Naive thymus-derived CD8-positive, alpha-beta T cell (primary cell): ENCODE measurements at places on chromosomes 12 and 14. TPM values are rescaled to one million over a fixed set of nuclear protein-coding genes. Genes with fewer than 3 reads are reported as not detected.

The RNU4-1 gene
- total RNA-seq, result 934 TPM

The KRT75 gene
- total RNA-seq, result not detected

The KLHDC1 gene
- total RNA-seq, result 19.3 TPM

The LRIG3 gene
- total RNA-seq, result not detected

The SELPLG gene
- 157 TPM for total RNA-seq

The HOXC9 gene
- total RNA-seq, result not detected

The CPNE6 gene
- total RNA-seq, result not detected

The MLF2 gene
- 87.6 TPM for total RNA-seq

The MYF6 gene
- total RNA-seq, result not detected

The CCDC197 gene
- not detected for total RNA-seq

The CMKLR1 gene
- 0.27 TPM for total RNA-seq

The KERA gene
- total RNA-seq, result not detected

DNA sequence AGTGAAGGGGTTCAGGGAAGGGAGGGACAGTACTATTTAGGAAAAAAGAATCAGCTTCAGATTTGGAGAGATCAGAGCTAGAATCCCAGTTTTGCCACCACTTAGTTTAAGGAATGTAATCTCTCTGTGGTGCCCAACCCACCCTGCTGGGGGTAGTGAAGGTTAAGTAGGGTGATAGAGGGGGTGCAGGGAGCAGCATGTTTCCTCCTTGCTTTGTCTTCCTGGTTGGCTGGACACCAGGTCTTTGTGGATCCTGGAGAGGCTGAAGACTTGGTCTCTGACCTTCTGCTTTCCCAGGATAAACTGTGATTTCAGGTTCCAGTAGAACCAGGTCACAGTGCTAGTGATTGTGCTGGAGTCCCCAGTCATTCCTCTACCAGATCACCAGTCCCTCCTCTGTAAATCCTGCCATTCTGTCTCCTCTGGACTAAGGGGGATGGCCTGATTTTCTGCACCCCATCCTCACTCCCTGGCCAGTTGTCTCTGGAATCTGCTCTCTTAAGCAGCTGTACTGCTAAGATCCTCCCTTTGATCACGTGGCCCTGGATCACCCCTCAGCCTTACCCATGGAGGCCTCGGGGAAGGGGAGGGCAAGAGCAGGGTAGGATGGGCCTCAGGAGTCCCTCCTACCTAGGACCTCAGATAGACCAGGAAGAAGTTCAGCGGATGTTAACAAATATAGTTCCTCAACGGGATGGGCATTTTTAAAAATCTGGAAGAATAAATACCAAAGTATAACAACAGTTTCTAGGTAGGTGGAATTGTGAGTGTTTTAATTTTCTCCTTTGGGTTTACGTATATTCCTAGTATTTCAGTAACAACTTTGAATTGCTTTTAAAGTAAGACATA lies 3.1 kb downstream of the MAP3K12 start:
- no peak for DNase-seq

GRCh38 chr14:93317875-93318807 lies 14.7 kb downstream of the BTBD7 start:
- no peak for DNase-seq

- no peak for DNase-seq
Observed at GRCh38 chr12:52063082-52063924, 6.5 kb upstream of the ATG101 start.

DNA sequence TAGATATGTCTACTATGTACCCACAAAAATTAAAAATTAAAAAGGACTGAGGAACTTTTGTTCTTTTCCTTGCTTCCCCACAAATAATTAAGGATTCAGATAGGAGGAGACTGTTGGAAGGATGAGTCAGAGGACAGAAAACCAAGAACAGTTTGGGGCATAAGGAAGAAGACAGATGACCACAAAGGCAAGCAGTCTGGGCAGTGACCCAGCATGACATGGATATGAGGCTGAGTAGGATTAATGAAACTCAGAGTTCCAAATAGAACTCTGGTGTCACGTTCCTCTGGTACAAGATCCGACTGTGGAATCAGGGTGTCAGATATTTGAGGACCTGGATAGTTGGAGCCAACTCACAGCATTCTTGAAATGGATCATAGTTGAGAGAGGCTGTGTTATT lies 89.3 kb upstream of the SLC38A4 start:
- no peak for DNase-seq

DNA sequence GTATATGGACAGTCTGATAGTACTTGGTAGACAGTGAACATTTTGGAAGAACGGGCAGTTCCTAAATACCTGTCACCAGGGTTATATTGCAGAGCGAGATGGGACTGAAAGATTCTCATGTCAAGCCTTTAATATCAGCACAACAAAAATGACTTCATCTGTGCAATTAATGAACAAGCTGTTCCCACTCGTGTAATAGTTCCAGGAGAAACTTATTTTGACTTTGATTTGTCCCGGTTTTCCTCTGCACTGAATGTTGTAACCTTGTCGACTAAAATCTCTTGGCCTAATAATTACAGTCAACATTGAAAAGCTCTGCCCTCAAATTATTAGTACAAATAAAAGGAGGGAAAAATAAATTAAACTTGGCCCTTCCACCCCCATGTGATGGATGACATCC lies 79.5 kb downstream of the WASHC3 start:
- DNase-seq, result no peak

DNA sequence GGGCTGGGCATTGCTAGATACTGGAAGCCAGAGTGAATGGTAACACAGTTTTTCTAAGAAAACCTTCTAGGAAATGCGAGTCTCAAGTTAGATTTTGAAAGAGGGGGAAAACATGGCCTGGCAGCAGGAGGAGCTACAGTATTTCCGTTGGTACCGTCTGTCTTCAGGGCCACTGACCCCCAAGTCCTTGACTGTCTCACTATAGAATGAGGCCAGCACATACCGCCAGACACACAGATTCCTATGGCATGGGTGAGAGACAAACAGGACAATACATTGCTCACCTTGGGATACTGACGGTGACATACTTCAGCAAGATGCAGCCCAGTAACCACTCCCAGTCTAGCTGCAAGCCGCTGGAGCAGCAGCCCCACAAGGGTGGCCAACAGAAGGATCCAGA lies 21.7 kb downstream of the SLC11A2 start:
- no peak for DNase-seq

GRCh38 chr14:106694638-106695393 lies 1168.4 kb downstream of the TMEM121 start:
- DNase-seq, result peak; percentile 56

DNA sequence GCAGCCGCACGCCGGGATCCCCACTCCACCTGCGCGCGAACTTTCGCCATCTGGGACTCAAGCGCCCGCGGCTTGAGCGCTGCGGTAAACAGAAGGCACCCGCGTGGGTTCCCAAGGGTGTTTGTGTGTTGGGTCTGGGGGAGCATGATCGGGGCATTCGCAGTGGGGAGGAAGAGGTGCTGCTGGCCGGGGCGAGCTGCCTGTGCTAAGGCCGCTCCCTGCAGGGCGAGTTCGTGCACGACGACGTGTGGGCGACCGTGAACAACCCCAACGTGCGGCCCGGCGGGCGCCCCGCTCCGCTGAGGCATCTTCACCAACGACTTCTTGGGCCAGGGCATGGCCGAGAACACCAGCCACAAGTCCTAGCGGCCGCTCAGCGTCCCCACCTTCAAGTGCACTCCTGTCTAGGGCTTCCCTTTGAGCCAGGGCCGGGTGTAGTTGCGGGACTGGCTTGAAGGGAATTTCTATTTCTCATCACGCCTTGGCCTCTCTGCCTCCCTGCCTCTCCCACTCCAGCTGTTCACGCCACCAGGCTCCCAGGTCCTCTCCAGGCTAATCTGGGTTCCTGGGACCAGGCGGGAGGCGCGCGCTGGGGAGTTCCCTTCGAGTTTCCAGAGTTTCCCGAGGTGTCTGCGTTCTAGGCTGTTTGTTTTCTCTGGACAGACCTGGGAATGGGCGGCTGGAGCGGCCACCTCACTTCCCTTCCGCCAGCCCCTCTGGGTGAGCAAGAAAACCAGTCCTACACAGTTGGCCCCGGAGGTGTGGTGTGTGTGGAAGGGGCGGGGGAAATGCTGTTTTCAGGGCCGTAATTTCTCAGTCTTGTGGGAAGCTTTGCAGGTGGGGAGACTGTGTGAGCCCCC lies 417.8 kb upstream of the TMTC1 start:
- no peak for DNase-seq

DNA sequence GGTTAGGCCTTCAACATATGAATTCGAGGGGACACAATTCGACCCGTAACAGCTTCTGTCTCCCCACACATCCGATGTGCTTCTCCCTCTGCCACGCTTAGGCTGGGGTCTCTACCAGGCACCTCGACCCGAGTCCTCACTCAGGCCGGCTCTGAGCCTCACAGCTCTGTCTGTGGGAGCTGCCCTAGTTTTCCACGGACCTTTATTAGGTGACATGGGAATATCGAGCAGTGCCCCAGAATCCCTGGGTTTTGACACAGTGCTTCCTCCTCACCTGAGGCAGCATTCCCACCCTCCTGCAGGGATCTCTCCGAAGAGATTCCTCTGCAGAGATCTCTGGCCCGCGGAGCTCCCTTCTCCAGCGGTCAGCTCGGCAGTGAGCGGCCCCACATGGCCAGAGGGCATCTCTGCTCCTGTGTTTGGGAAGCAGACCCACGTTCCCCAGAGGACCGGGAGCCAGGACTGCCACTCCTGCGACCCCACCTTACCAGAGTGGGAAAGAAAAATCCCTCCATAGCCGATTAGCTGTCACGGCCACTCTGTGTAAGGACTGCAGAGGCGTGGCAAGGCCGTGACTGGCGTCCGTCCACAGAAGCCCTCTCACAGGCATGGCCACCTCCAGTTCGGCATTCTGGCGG lies 21.2 kb downstream of the ZBTB42 start:
- no peak for DNase-seq

GRCh38 chr14:48391661-48392060 lies 716.3 kb upstream of the MDGA2 start:
- no peak for DNase-seq

GRCh38 chr12:80858356-80858755 lies 79.4 kb downstream of the LIN7A start:
- no peak for DNase-seq

GRCh38 chr14:49549446-49549845 lies 36.7 kb downstream of the RPS29 start:
- no peak for DNase-seq

DNA sequence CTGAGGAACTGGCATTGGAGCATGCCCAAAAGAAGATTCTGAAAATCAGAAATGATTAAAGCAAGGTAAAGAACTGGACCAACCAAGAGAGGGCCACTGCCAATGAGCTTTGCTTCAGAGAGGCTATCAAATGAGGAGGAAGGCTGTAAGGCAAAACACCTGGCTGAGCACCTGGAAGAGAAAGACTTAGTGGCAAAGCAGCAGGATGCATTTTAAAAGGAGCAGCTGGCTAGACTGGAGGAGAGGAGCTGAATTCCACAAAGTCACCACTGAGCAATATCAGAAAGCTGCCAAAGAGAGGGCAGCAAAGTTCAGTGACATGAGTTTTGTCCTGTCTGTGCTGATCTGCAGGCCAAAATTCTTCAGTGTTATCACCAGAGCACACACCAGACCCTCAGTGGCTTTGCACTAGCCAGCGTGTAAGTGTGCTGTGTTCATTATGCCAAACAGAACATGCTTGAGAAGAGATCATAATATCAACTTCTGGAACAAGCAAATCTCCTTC lies 338.7 kb downstream of the TRHDE start:
- no peak for DNase-seq

DNA sequence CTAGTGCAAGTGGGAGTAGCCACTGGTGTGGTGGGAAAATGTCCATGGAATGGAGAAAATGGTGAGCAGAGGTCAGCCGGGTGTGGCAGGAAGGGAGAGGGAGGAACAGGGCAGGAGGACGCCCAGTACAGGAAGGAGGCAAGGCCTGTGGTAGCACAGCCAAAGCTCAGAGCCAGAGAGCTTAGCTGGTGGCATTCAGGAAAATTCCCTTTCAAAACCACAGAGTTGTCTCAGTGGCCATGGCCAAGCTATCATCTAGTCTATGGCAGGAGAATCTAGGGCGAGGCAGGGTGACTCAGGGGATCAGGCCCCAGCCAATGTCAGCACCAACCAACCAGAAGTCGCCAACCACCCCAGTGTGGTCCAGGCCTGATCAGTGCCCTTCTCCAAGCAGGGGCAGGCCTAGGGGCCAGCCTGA lies 67.7 kb upstream of the DDX11 start:
- DNase-seq, result no peak
